ENCODE measurements at places on chromosomes 6 and 20.

GRCh38 chr6:10316373-10316721, 98.5 kb downstream of the TFAP2A start:
- no peak for DNase-seq

GRCh38 chr6:89584539-89584938, 54.0 kb downstream of the LYRM2 start:
- DNase-seq: no peak

GRCh38 chr6:118408863-118409262, 139.2 kb upstream of the PLN start:
- DNase-seq: no peak

GRCh38 chr20:36969478-36970186, 18.1 kb upstream of the SAMHD1 start:
- no peak for DNase-seq

GRCh38 chr20:6480328-6481200, 286.9 kb upstream of the BMP2 start:
- no peak for DNase-seq

- no peak for DNase-seq
Measured at GRCh38 chr20:9200196-9200595, 131.3 kb downstream of the PLCB4 start.

DNA sequence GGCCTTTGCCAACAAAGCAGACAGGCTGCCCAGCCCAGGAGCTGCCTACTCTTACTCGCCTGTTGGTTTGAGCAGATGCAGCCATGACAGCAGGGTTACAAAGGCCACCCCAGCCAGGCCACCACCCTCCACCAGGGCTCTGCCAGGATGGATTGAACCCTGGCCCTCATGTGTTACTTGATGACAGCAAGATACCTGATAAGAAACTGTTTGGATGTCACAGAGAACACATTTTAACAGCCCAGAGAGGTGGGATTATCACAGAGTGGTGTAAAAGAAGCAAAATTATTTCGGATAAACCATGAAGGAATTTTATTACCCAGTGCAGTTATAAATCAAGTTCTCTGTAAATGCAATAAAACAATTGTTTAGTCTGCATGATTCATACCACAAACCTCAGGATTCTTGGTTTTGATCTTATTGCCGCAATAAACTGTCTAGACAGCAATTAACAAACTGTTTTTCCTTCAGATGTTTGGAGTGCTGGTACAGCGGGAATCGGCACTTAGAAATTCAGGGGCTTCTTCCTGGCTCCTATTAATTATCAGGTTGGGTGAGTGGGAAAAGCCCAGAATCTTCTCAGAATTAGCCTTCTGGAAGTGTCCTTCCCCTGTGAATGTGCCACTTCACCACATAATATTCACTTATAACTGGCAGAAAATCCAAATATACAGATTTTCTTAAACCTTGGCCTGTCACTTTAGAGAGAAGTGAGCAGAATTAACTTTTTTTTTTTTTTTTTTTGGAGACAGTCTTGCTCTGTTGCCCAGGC, 58.0 kb upstream of the SALL4 start:
- DNase-seq: peak; percentile 22

DNA sequence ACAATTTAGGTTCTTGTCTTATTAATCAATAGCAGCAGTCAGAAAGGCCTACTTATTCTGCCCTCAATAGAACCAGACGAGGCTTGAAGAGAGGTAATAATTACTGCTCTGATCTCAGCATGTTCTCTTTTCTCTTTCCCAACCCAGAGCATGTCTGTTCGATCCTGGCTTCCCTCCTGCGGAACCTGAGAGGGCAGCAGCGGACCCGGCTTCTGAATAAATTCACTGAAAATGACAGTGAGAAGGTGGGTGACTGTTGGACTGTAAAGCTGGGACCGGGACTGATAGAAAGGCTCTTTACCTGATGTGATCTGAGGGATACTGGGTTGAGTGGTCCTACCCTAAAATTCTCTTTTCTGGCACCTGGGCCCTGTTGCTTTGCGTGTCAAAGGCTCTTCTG, 63.0 kb upstream of the VSTM2L start:
- no peak for DNase-seq

DNA sequence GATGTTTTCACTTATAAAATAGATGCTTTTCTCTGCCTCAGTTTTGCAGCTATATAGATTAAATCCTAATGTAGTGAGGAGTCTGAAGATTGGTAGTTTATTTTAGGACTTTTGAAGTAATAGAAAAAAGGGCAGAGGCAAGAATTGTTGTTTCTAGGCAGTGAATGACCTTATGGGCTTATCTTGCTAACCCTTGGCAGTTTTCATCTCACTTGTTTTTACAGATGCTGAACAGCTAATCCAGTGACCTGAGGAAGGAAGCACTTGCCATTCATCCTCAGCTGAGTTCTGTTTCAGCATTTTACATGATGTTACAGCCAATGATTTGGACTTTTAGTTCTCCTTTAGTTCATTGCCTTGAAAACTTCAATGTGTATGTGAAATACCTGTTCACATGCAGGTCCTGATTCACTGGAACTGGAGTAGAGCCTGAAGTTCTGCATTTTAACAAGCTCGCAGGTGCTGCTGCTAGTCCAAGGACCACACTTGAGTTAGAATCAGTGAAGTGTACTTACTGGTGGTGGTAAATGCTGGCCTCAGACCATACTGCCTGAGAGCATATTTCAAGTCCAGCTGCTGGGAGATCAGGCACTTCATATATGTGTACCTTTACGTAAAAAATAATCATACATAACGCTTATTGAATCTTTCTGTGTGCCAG, 86.9 kb downstream of the TULP4 start:
- DNase-seq: no peak

- no peak for DNase-seq
Measured at GRCh38 chr20:62832951-62833391, 16.1 kb downstream of the COL9A3 start.

DNA sequence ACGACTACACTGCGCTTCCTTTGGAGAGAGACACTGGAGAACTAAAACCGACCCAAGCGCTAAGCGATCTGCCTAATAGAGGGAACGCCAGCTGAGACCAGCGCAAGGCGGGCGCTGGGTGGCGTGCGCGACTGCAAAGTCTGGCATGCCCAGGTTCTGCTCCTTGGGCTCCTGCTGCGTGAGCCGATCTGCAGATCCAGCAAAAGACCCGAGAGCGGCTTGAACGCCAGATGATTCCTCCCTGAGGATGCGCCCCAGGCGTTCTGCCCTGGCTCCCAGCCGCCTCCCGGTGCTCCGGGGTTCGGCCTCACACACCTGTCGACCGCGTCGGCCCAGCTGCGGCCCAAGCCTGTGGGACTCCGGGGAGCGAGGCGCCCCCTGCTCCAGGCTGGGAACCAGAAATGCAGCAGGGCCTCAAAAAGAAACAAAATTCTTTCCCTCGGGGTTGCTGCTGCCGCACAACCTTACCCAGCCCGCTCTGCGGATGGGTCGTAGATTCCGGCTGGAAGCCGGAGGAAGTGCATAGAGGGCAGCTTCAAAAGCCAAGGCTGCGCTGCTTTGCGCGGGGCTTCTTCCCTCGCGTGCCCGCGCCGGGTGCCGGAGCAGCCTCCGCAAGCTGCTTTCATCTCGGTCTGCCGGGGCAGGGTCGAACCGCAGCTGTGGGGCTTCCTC, 17.9 kb upstream of the PRDM13 start:
- peak; percentile 58 for DNase-seq

DNA sequence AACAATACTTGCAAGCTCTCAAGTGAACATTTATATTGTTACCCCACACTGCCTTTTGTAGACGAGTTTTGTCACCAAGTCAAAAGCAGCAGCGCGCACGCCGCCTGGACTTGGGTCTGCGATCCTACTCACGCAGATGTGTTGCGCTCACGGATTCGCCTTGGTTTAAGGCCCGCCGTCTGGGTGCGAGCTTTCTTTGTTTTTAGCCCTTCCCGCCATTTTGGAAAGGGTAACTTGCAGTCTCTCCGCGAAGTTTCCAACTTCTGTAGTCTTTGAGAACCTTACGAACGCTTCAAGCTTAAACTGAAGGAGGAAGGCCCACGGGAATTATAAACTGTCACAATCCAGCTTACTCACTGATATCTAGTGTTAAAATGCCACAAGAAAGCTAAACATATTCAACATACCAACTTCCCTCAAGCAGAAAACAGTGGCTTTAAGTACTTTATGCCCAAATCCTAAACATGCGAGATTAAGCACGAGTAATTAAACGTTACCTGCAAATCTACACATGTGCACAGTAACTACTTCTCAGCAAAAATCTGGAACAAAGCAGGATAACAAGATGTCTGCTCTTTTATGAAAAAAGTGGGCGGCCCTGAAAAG, 80.4 kb upstream of the BTN3A2 start:
- peak; percentile 32 for DNase-seq

- no peak for DNase-seq
Measured at GRCh38 chr6:131721161-131721560, 10.3 kb upstream of the CTAGE9 start.

GRCh38 chr6:44599672-44600071, 212.2 kb downstream of the CDC5L start:
- DNase-seq: no peak

DNA sequence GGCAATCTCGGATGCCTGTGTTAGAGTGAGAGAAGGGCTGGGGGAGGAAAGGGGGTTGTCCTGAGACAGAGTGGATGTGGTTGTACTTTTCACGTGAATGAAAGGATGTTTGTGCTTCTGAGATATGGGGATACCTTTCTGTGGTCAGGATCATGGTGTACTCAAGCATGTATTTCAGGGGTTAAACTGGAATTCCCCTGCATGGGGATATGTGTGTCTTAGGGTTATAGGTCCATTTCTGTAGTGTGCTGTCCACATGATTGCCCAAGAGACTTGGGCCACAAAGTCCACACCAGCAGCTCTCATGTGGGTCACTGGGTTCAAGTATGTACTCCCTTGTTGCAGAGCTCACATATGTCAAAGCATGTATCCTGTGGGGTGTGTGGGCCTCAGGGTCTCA, 10.5 kb downstream of the SYNGAP1 start:
- DNase-seq: no peak

- DNase-seq: no peak
Measured at GRCh38 chr20:20851385-20851784, 138.9 kb upstream of the RALGAPA2 start.

DNA sequence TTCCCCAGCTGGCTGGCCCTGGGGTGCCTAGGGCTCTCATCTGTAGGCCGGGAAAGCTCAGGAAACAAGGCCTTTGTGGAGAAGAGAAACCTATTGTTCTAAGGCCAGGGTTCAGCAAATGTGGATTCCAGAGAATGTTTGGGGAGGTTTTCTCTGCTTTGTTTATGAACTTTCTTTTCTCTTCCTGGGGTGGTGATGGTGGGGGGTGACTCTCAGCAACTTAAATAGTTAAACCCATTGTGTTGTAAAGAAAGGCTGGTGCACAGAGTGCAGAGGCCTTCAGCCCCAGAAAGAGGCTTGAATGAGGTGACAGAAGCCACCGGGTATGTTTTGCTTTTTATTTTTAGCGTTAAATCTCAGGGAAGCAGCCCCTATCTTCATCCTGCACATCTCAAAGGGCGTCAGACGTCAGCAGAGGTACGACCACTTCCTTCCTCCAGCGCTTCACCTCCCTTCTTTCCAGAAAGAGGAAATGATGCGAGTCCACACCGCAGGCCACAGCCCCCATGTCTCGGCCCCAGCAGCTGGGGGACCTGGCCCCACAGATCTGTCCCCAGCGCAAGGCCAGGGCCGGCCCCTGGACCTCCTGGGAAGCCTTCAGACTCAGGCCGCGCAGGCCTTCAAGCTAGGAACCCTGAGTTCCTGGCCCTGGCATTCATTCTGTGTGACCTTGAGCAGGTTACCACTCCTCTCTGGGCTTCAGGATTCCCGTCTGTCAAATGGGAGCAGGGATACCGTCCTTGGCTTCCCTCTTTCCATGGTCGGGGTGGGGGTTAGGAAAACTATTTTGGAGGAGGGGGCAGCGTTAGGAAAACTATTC, 605 bp upstream of the PPP1R16B start:
- DNase-seq: no peak

DNA sequence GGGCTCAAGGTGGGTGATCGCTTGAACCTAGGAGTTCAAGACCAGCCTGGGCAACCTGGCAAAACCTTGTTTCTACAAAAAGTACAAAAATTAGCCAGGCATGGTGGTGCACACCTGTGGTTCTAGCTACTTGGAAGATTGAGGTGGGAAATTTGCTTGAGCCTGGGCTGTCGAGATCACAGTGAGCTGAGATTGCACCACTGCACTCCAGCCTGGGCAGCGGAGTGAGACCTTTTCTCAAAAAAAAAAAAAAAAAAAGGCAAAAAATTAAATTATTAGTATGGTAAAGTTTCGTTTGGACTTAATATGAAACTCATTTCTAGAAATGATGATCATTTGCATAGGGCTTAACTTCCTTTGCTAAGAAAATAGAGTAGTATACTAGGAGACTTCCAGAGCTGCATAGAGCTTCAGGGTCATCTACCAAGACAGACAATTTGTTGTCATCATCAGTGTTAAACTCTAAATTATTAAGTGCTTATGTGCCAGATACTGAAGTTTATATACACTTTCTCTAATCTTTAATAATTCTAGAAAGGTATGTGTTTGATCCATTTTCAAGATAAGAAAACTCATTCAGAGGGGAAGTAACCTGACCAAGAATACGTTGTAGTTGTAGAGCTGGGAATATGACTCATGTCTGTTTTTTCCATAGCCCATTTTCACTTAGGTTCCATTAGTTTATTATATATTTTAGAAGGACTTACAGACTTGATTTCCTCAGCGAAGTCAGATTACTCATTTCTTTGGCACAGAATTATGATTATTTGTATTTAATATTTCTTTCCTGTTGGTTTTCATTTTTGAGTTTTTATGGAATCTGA, 84.5 kb downstream of the SLC16A10 start:
- no peak for DNase-seq

GRCh38 chr20:32536851-32537656, 48.1 kb downstream of the NOL4L start:
- DNase-seq: no peak

DNA sequence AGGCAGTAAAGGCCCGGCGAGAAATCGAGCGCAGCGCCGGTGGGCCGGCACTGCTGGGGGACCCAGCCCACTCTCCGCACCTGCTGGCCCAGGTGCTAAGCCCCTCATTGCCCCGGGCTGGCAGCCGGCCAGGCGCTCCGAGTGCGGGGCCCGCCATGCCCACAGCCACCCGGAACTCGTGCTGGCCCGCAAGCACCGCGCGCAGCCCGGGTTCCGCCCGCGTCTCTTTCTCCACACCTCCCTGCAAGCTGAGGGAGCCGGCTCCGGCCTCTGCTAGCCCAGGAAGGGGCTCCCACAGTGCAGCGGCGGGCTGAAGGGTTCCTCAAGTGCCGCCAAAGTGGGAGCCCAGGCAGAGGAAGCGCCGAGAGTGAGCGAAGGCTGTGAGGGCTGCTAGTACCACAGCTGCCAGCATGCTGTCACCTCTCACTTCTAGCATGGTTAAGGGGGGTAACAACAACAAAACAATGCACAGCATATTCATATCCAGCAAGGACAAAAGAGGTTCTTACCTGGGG, 11.3 kb upstream of the GMPR start:
- no peak for DNase-seq

- DNase-seq: no peak
Measured at GRCh38 chr6:111838749-111839484, 34.3 kb downstream of the FYN start.

- no peak for DNase-seq
Measured at GRCh38 chr6:25617997-25618396, 34.0 kb upstream of the SCGN start.

DNA sequence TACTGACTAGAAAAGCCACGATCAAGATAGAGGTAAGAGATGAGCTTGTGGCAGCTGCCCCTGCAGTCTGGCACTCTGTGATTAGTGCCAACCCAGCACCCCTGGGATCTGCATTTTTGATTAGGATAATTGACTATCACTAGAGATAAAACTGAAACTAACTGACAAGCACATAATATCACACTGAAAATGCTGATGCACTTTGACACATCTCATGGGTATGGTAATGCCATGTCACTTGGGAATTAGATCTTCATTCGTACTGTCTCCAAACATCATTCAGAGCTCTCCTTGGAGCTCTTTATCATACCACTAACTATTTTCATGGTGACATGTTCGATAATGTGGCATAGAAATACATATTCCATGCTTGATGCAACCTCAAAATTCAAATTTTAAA, 612.9 kb upstream of the BTBD3 start:
- DNase-seq: no peak

Measured in myocyte (in vitro differentiated cells).